C1 segment of cervical spinal cord (tissue), 14 donors: ENCODE measurements at places on chromosomes 5 and 9.

DNA sequence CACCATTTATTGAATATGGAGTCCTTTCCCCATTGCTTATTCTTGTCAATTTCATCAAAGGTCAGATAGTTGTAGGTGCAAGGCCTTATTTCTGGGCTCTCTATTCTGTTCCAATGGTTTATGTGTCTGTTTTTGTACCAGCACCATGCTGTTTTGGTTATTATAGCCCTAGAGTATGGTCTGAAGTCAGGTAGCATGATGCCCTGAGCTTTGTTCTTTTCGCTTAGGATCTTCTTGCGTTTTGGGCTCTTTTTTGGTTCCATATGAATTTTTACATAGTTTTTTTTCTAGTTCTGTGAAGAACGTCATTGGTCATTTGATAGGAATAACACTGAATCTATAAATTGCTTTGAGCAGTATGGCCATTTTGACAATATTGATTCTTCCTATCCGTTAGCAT is 40.2 kb upstream of the IFNE start:
- DNase-seq, result no peak

GRCh38 chr5:138711087-138711486 is 42.1 kb upstream of the CTNNA1 start:
- DNase-seq, result no peak

GRCh38 chr5:82593481-82593880 is 315.3 kb upstream of the RPS23 start:
- no peak for DNase-seq

DNA sequence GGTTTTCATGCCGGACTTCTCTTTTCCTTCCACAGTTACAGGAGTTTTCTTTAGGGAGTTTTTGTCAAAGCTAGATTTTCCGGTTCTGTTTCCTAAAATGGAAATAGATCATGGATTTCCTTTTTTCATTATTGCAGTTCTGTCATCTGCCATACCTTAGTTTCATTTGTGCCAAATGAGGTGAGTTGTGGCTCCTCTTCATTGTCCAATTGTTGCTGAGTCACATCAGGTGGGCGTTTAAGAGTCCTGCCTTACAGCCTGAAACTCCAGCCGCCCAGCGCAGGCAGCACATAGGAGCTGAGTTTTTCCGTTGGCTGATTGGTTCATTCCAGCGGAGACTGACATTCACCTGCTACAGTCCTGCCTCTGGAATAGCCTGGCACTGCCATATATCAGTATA is 14.1 kb downstream of the SLC25A25 start:
- DNase-seq, result no peak

DNA sequence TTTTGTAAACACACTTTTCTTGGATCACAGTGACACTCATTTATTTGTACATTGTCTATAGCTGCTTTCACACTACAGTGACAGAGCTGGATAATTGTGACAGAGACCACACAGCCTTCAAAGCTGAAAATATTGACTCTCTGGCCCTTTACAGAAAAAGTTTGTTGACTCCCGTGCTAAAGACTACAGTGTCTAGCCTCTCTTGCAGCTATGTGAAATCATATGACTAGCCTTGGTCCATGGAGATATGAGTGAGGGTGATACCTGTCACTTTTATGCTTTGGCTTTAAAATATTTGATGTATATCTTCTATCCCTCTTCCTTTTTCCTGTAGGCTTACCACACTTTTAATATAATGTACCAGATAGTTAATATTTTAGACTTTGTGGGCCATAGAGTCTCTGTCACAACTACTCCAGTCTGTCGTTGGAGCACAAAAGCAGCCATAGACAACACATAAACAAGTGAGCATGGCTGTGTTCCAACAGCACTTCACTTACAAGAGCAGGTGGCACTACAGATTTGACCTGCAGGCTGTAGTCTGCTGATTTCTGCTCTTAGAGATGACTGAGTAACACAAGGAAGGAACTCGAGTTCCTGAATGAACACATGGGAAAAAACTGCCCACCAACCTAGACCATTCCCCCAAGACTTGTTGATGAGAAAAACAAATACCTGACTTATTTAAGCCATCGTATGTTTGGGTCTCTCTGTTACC is 73.5 kb upstream of the ANKRD55 start:
- DNase-seq, result no peak

- DNase-seq, result no peak
Measured at GRCh38 chr5:113147101-113147508, 170.5 kb downstream of the DCP2 start.

- DNase-seq, result no peak
Measured at GRCh38 chr9:108545436-108545835, 310.4 kb downstream of the ACTL7B start.

DNA sequence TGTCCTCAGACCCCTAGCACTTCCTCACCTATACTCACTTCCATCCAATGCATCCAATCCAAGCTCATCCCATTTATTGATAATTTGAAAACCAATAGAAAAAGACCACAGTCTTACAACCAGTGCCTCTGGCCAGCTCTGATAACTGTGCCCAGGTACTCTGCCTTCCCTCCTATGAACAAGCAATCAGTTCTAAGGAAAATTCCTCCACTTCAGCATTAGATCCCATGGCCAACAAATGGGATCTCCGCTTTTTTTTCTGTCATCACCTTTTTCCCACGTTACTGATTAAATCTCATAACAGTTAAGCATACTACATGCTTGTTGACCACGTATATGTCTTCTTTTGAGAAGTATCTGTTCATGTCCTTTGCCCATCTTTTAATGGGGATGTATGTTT is 41.7 kb upstream of the GLIS3 start:
- no peak for DNase-seq

GRCh38 chr5:114449860-114450421 is 88.1 kb downstream of the KCNN2 start:
- DNase-seq, result peak; percentile 70

- no peak for DNase-seq
Measured at GRCh38 chr9:122360891-122361290, 9.9 kb upstream of the PTGS1 start.

DNA sequence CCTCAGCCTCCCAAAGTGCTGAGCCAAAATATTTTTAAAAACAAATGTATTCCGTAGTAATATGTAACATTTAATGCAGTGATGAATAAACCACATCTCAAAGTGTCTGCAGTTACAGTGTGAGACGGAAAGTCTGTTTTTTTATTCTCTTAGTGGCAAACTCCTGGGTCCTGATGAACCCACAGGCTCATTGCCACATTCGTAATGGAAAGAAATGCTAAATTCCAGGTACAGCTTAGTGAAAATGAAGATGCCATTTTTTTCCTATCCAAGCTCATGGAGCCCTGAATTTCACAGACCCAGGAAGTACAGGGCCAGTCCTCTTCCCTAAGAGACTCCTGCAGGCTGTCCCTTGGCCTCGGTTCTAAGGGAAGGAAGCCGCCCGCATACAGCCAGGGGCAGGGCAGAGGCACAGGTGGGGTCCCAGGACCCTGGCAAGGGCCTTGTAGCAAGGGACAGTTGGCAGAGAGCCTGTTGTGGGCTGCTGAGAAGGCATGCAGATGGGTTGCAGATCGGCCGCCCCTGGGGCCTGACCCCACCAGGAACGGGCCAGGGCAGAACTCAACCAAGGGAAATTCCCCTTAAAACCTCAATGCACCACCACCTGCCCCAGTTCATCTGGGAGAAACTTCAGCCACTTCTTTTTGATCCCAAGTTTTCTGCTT is 36.2 kb downstream of the IPPK start:
- no peak for DNase-seq

DNA sequence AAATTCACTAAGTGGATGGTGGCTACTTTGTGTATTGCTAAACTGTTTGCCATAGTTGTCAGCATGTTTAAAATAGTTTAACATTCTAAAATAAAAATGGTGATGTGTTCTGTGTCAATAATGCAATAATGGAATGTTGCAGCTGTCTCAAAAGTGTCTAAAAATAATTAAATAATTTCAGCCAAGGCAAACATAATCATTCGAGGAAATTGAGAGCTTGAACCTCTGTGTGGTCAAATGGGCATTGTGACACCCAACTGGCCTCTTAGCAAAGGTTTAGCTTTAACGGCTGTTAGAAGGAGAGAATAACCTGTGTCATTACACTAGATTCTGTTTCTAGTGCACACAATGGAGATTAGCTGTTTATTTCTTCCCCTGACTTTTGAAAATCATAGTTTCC is 278.5 kb downstream of the TMEM167A start:
- no peak for DNase-seq

DNA sequence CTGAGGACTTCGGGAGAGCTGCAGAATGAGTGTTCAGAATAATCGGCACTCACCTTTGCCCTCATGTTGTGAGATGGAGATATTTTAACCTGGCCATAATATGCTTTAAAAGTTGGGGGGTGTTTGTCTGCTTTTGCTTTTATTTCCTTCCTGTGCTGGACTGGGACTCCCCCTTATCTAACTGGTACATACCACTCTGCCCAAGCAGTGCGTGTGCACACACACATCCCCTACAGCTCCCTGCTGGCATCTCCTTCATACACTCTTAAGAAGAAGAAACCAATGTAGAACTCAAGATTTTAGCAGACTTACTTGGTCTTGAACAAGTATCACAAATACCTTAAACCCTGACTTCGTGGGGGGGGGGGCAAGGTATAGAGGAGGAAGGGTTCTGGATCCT is 146.2 kb upstream of the DMRT1 start:
- no peak for DNase-seq

DNA sequence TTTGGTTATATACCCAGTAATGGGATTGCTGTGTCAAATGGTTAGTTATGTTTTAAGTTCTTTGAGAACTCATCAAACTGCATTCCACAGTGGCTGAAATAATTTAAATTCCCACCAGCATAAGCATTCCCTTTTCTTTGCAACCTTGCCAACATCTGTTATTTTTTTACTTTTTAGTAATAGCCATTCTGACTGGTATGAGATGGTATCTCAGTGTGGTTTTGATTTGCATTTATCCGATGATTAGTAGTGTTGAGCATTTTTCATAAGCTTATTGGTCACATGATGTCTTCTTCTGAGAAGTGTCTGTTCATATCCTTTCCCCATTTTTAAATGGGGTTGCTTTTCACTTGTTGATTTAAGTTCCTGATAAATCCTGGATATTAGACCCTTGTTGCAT is 435.7 kb upstream of the RIOK2 start:
- DNase-seq, result no peak

- peak; percentile 49 for DNase-seq
Measured at GRCh38 chr5:149852641-149853330, 91.8 kb downstream of the PDE6A start.

DNA sequence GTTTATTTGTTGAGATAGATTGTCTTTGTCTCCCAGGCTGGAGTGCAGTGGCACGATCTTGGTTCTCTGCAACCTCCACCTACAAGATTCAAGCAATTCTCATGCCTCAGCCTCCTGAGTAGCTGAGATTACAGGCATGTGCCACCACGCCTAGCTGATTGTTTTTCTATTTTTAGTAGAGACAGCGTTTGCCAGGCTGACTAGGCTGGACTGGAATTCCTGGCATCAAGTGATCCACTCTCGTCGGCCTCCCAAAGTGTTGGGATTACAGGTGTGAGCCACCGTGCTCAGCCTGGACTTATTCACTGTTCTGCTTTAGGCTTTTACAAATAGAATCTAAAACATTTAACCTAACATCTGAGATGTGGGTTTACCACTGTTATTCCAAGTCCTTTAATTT is 91.3 kb downstream of the COMMD10 start:
- no peak for DNase-seq

DNA sequence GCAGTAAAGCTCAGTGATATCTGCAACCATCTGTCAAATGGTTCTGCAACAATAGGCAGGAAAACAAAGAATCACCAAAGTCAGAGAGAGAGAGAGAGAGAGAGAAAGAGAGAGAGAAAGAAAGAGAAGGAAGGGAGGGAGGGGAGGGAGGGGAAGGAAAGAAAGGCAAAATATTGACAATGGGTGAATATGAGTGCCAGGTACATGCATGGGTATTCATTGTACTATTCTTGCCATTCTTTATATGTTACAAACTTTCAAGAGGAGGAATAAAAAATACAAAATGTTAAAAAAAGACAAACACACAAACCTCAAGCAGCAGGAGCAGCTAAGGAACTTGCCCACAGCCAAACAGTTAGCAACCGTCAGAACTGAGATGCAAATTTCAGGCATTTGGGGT is 350.8 kb upstream of the RFX3 start:
- no peak for DNase-seq

DNA sequence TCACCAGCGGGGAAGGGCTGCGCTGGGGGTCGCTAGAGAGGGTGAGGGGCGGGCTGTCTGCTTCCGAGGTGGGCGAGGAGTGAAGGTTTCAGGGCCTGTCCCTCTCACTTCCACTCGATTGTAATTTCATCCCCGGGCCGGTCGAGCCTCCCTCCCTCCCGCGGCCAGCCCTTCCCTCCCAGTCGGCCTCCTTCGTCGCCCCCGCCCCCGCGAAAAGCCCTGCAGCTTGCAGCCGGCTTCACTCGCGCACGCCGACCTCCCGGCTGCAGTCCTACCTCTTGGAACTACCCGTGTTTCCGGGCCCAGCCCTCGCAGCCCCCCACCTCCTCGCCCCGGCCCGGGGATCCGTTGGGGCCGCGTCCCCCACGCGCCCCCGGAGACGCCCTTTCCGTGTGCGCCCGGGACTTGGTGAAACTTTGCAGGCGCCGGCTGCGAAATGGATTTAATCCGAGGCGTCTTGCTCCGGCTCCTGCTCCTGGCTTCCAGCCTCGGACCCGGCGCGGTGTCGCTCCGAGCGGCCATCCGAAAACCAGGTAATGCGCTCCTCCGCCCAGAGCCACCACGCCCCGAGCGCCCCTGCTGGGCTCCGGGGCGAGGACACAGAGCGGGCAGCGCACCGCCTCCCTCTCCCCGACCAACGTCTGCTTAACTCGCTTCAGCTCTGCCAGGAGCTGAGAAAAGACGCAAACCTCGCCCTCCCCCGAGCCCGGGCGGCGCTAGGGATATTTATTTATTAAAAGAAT is at the start of gene EGFLAM:
Gene EGFLAM, plus strand, starts transcription at position 241 of the 743 bp plus-strand sequence. Its CDS starts 196 bp downstream, at position 437.
- no peak for DNase-seq

DNA sequence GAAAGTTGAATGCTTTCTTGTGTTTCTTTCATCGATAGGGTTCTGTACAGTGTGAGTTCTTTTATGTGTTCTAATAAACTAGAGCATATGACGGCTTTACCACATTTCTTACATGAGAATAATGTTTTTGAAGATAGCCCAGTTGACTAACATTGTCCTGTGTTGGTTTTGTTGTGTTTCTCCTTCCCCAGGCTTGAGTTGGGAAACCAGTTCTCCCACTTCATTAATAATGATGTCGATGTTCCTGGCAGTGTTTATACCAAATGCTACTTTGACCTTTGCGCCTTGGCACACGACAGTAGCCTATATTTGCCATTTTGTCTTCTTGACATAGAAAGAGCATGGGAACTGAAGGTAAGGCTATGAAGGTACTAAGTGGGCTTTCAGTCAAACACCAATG is 14.4 kb upstream of the ZNF782 start:
- no peak for DNase-seq

DNA sequence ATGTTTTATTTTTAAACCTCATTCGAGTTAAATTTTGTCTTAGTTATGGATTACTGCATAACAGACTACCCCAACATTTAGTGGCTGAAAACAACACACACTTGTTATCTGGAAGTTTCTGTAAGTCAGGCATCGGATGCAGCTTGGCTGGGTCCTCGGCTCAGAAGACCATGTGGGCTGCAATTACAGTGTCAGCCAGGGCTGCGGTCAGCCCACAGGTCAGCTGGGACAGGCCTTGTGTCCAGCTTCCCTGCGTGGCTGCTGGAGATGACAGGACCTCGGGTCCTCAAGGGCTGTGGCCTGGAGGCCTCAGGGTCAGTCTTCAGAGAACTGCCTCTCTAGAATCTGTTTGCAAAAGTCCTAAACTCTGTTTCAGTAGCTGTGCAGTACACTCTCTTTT is 219.0 kb upstream of the IRX1 start:
- no peak for DNase-seq
